SJSA1 (cell line): ENCODE measurements at places on chromosomes 5 and 9. TPM values are rescaled to one million over a fixed set of nuclear protein-coding genes. Genes with fewer than 3 reads are reported as not detected.

DNA sequence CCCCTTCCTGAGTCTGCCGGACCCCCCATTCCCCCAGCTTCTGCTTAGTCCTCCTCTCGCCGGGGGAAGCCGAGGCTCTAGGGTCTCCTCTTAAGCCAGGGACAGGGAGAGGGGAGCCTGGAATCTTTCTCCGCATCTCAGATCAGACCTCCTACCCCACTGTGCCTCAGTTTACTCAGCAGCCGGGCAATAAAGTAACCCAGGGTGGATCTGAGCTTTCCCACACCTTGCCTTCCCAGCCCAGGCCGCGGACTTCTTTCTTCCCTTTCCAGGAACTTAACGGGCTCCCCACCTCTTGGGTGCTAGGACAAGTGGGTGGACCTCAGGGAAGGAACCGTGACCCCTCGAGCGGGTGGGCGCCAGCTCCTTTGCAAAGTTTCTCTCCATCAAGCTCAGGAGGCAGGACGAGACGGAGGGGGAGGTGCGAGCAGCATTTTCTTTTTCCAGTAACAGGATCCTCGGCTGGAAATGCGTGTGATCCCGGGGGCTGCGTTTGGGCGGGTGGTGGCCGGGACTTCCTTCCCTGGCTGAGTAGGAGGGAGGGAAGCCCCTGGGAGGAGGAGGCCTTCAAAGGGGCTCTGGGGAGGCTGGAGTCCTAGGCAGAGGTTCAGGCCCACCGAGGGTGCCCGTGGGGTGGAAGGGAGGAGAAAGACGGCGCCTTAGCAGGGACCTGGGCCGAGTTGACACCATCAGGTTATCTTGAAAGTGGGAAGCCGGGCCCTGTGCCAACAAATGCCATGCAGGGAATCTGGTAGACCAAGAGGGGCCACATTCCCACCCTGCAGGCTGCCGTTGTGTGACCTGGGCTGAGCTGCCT, 795 bp downstream of the DAB2IP start:
- no peak overlapping the region for H3K27ac ChIP-seq
- H3K27me3 ChIP-seq = peaks cover 49% of the 10 kb centered on the region
- H3K36me3 ChIP-seq = no peaks in the 10 kb centered on the region
- no peak overlapping the region; the same call in 1 of the 2 replicates for H3K4me3 ChIP-seq
- DNase-seq = no peak

DNA sequence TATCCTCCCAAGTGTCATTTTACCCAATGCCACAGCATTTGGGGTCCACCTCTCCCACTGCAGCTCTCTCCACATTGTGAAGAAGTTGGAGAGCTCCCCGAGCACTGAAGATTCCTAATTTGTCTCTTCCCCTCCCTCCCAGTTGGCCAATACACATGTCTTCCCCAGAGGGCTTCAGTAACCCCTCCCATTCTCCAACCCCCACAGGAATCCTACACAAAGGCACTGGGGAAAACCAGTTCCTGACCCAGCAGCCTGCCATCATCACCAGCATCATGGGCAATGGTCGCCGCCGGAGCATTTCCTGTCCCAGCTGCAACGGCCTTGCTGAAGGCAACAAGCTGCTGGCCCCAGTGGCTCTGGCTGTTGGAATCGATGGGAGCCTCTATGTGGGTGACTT, 87.3 kb upstream of the WWC1 start:
- no peaks in the 10 kb centered on the region for H3K4me1 ChIP-seq
- no peak for DNase-seq
- no peak overlapping the region for H3K27ac ChIP-seq
- H3K4me3 ChIP-seq = no peak overlapping the region

GRCh38 chr9:75134495-75134894, 46.2 kb downstream of the OSTF1 start:
- H3K36me3 ChIP-seq = peaks cover 18% of the 10 kb centered on the region
- no peak for DNase-seq
- no peaks in the 10 kb centered on the region for H3K4me1 ChIP-seq

- H3K4me1 ChIP-seq = no peaks in the 10 kb centered on the region
- no peak for DNase-seq
- no peaks in the 10 kb centered on the region for H3K27me3 ChIP-seq
Measured at GRCh38 chr9:12604164-12604821, 88.9 kb upstream of the TYRP1 start.

DNA sequence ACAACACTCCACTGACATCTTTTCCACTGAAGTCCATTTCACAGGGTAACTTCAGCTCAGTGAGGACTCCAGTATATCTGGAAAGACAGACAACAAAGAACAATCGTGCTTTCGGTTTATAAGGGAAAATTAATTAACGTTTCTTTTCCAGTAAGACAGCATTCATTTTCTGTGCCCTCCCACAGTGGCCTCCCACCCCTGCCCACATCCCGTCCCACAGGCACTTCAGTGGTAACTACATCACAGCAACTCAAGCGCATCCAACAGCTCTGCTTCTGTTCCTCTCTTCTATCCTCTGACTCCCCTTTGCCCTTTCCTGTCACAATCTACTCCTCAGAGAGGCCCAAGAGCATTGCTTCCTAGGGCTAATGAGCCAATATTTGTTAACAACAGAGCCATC, 40.3 kb downstream of the GLDC start:
- DNase-seq = no peak
- no peak overlapping the region for H3K27ac ChIP-seq
- H3K4me3 ChIP-seq = no peak overlapping the region
- H3K27me3 ChIP-seq = no peaks in the 10 kb centered on the region
- no peaks in the 10 kb centered on the region for H3K4me1 ChIP-seq
- no peaks in the 10 kb centered on the region for H3K36me3 ChIP-seq

DNA sequence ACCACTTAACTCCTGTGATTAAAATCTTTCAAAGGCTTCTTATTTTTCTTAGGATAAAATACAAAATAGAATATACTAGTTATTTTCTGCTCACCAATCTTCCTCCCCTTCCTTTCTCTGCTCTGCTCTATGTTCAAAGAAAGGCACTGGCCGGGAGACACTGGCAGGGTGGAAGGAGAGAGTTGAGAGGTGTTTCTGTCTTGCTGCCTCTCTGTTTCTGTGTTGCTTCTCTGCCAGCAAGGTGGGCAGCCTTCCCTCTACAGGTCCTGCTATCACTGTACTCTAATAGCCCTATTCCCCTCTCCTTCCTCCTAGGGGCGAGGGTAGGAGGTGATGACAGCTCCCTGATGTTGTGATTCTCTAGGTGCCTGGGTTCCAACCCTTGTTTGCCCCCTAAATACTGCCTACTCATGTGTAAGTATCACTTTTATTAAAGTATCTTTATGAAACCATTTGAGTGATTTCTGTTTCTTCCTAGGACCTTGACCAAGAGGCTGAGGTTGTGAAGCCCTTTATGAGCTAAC, 515.1 kb downstream of the TLE4 start:
- no peak for DNase-seq
- H3K27ac ChIP-seq = no peak overlapping the region
- no peaks in the 10 kb centered on the region for H3K4me1 ChIP-seq
- H3K27me3 ChIP-seq = no peaks in the 10 kb centered on the region
- no peaks in the 10 kb centered on the region for H3K36me3 ChIP-seq
- H3K4me3 ChIP-seq = no peak overlapping the region

- no peaks in the 10 kb centered on the region for H3K36me3 ChIP-seq
- H3K4me1 ChIP-seq = no peaks in the 10 kb centered on the region
- H3K27ac ChIP-seq = no peak overlapping the region
- H3K4me3 ChIP-seq = no peak overlapping the region
Measured at GRCh38 chr9:108363311-108363710, 492.5 kb downstream of the ACTL7B start.

GRCh38 chr9:105673850-105674387, 11.7 kb downstream of the TAL2 start:
- no peak overlapping the region for H3K27ac ChIP-seq
- no peak for DNase-seq
- H3K36me3 ChIP-seq = no peaks in the 10 kb centered on the region
- H3K4me1 ChIP-seq = no peaks in the 10 kb centered on the region
- no peaks in the 10 kb centered on the region for H3K27me3 ChIP-seq
- no peak overlapping the region for H3K4me3 ChIP-seq

DNA sequence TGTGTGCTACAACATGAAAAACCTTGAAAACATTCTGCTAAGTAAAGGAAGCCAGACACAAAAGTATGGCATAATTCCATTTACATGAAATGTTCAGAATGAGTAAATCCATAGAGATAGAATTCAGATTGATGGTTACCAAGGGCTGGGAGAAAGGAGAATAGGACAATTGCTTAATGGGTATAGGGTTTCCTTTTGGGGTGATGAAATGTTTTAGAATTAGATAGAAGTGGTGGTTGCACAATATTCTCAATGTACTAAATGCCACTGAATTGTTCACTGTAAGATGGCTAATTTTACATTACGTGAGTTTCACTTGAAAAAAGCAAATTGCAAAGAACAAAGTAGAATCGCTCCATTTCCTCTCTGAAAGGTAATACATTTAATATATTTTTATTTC, 43.0 kb upstream of the GAS1 start:
- H3K4me1 ChIP-seq = no peaks in the 10 kb centered on the region
- DNase-seq = no peak
- 0 out of 2 replicates have a peak, but pooled peaks cover 2% of the 10 kb centered on the region for H3K27me3 ChIP-seq
- no peaks in the 10 kb centered on the region for H3K36me3 ChIP-seq

DNA sequence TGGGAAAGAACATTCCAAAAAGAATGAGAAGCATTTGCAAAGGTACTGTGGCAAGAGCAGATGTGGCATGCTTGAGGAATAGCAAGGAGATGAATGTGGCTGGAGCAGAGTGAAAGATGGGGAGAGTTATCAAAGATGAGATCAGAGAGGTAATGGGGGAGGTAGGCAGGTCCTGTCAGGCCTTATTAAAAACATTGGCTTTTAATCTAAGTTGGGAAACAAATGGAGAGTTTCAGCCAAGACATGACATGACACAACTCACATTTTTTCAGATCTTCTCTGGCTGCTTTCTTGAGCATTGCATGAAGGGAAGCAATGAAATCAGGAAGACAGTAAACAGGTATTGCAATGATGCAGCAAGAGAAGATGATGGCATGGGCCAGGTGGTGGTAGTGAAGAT, 120.3 kb downstream of the MUSK start:
- H3K36me3 ChIP-seq = no peaks in the 10 kb centered on the region
- no peak overlapping the region for H3K27ac ChIP-seq
- H3K4me3 ChIP-seq = no peak overlapping the region
- no peak for DNase-seq
- no peaks in the 10 kb centered on the region for H3K4me1 ChIP-seq

DNA sequence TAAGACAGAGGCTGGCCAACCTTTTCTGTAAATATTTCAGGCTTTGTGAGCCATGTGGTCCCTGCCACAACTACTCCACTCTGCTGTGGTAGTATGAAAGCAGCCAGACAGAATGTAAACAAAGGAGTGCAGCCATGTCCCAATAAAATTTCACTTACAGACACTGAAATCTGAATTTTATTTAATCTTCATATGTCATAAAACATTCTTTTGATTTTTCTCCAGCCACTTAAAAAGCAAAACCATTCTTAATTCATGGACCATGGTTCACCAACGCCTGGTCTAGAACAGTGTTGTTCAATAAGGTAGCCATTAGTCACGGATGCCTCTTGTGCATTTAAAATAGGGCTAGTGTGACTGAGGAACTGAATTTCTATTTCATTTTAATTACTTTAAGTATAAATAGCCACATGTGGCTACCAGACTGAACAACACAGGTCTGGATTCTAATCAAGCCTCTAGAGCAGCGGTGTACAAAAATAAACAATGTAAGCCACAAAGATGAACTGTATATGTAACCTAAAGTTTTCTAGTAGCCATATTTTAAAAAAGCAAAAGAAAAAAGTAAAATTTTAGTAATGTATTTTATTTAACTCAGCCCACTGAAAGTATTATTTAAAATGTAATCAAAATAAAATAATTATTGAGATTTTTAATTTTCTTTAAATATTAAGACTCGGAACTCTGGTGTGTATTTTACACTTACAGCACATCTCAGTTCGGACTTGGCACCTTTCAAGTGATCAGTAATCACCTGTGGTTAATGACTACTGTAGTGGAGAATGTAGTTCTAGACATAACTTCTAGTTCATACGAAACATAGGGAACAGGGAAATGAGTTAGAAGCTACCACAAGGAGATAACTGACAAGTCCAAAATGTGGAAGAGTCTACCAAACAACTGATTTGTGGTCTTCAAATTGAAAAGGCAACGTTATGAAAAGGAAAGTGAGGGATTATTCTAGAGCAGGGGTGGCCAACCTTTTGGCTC, 14.3 kb downstream of the GEMIN5 start:
- H3K4me1 ChIP-seq = no peaks in the 10 kb centered on the region
- H3K27me3 ChIP-seq = no peaks in the 10 kb centered on the region
- no peak overlapping the region for H3K4me3 ChIP-seq
- no peak overlapping the region for H3K27ac ChIP-seq
- H3K36me3 ChIP-seq = peaks cover 82% of the 10 kb centered on the region

DNA sequence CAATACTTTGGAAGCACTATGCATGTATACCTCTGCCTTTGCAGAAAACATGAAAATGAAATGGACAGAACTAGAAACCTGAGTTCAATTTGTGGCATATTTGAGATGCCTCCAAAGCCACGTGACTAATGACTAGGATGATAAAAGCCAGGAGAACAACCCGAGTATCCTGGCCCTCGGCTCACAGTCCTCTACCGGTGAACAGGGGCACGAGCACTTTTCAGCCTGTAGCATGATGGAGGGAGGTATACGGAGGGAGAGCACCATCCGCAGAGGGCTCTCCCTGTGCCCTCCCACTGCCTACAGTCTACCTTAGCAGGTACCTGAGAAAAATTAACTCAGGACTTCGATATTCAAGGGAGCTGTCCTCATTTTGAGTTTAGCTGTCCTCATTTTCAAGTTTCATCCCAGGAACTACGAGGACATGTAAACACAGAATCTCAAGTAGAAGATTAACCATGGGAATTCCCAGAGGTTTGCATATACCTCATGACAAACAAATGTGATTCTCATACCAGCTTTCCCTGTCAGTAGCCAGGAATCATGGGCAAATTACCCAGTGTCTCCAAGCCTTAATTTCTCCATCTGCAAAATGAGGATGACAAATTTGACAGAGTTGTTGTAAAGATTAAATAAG, 249.3 kb downstream of the DNAH5 start:
- no peaks in the 10 kb centered on the region for H3K27me3 ChIP-seq
- no peak overlapping the region for H3K4me3 ChIP-seq
- DNase-seq = no peak
- no peak overlapping the region for H3K27ac ChIP-seq
- H3K4me1 ChIP-seq = no peaks in the 10 kb centered on the region
- H3K36me3 ChIP-seq = no peaks in the 10 kb centered on the region

- no peak overlapping the region for H3K4me3 ChIP-seq
- H3K4me1 ChIP-seq = no peaks in the 10 kb centered on the region
- no peaks in the 10 kb centered on the region for H3K36me3 ChIP-seq
- H3K27ac ChIP-seq = no peak overlapping the region
- DNase-seq = no peak
- no peaks in the 10 kb centered on the region; the same call in 1 of the 2 replicates for H3K27me3 ChIP-seq
Measured at GRCh38 chr9:29212397-29213387, 1639.4 kb upstream of the C9orf72 start.

- no peak overlapping the region for H3K4me3 ChIP-seq
- no peaks in the 10 kb centered on the region for H3K4me1 ChIP-seq
- no peaks in the 10 kb centered on the region for H3K36me3 ChIP-seq
- H3K27me3 ChIP-seq = no peaks in the 10 kb centered on the region
- no peak overlapping the region for H3K27ac ChIP-seq
- DNase-seq = no peak
Measured at GRCh38 chr9:118230329-118230728, 526.1 kb downstream of the TLR4 start.

ORM2 gene
- total RNA-seq = not detected in 2 replicates

ENG gene
- 6.8 and 8.7 TPM in 2 replicates for total RNA-seq

IGFBPL1 gene
- total RNA-seq = 1.7 and 9.1 TPM in 2 replicates

SLC23A1 gene
- total RNA-seq = not detected in 2 replicates

OTP gene
- total RNA-seq = not detected in 2 replicates

MTAP gene
- total RNA-seq = 5.9 and 20.3 TPM in 2 replicates

PTPA gene
- total RNA-seq = 80.7 and 93.3 TPM in 2 replicates

ATOX1 gene
- 101 and 124 TPM in 2 replicates for total RNA-seq

PFN3 gene
- total RNA-seq = not detected in 2 replicates

ZNF366 gene
- total RNA-seq = not detected in 2 replicates
